ENCODE measurements at places on chromosomes 2 and 18.

DNA sequence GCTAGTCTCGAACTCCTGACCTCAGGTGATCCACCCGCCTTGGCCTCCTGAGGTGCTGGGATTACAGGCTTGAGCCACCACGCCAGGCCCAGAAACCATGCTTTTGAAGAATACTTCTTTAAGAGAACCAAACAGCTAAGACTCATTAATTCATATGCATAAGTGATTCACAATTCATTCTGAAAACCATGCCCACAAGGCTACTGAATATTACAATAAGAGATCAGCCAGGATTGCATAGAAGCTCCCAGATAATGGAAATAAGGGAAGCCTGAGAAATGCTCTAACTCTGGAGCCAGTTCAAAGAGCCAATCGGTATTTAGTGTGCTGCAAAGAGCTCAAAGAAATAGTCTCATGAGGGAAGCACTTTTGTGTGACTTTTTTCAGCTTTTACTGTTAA lies 2.4 kb downstream of the ZNF396 start:
- DNase-seq = no peak

- no peak for DNase-seq
These were observed 919 bp upstream of the SCN2A start for GRCh38 chr2:165238295-165238694.

- DNase-seq = peak; percentile 31
These were observed 48.1 kb downstream of the TIMM21 start for GRCh38 chr18:74196220-74197119.

DNA sequence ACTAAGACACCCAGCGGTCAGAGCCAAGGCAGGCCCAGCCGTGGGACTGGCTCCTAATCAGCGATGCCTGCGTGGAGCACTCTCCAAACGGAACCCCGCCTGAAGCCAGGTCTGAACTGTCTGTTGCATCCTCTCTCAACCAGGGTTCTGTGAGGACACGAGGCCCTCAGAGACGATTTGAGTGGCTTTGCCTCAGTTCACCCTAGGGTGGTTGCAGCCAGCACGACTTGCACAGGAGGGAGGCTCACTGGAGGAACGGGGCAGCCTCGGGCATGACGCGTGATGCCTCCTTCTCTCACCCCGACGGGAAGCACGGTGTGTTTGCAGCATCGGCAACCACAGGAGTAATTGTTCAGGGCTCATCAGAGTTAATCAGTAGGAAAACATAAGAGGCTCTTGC lies 336.4 kb downstream of the EIPR1 start:
- DNase-seq = no peak

DNA sequence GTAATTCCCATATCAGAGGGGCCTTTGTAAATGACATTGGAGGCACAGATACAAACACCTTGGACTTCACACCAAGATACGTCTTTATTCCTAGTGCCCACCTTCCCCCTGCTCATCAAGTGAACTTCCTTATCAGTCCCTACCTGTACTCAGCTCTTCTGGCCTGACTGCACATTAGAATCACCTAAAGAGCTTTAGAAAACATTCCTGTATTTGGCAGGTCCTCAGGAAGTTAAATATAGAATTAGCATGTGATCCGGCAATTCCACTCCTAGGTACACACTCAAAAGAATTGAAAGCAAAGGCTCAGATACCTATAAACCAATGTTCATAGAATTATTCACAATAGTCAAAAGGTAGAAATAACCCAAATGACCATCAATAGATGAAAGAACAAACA lies 46.6 kb downstream of the ALK start:
- no peak for DNase-seq

DNA sequence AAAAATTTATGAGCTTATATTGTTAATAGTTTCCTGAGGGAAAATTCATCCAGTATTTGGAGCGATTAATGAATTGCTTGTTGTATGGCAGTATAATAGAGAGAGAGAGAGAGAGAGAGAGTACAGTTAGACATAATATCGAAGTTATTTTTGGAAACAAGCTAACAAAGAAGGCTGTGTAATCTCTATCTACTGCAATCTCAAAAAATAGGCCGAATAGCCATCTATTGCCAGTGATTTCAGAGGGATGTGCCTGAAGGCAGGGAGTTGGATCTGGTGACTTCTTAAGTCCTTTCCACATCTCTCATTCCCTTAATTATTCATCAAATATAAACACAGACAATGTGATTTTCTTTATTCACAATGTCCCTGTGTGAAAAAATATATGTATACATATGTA lies 433.1 kb upstream of the RAB12 start:
- no peak for DNase-seq

- no peak for DNase-seq
These were observed 200.0 kb downstream of the GLI2 start for GRCh38 chr2:120935339-120936313.

GRCh38 chr2:157890969-157891642 lies 15.0 kb upstream of the ACVR1 start:
- DNase-seq = peak; percentile 50

GRCh38 chr2:98759827-98760625 lies 29.1 kb upstream of the MGAT4A start:
- DNase-seq = no peak

DNA sequence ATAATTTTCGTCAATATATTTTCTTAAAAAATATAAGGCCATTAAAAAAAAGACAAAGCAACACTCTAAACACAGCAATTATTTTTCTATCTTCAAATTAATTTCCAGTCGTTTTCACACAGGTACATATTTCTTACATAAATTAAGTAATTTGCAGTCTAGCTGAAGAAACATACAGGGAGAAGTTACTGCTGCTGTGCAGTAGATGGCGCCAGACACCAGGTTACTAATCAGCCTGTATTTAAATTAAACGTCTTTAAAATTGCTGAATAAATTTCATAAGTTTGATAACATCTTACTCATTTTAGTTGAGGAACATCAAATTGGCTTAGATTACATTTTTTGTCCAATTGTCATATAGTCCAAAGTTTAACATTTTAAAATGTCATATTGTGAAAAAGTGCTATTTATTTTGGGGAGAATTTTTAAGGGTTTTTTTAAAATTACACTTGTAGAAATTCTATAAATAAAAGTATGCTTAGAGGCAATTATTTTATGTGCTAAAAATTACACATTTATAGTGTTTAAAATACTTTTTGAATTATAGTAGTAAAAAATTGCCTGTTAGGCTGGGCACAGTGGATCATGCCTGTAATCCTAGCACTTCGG lies 88.4 kb downstream of the PMAIP1 start:
- no peak for DNase-seq

- DNase-seq = no peak
These were observed 155.1 kb upstream of the LMAN1 start for GRCh38 chr18:59514203-59514602.

GRCh38 chr2:15010346-15010745 lies 377.8 kb downstream of the LRATD1 start:
- DNase-seq = no peak

- DNase-seq = no peak
These were observed 113.0 kb downstream of the QPCT start for GRCh38 chr2:37457401-37457901.

GRCh38 chr2:51084750-51085149 lies 52.8 kb upstream of the NRXN1 start:
- no peak for DNase-seq

DNA sequence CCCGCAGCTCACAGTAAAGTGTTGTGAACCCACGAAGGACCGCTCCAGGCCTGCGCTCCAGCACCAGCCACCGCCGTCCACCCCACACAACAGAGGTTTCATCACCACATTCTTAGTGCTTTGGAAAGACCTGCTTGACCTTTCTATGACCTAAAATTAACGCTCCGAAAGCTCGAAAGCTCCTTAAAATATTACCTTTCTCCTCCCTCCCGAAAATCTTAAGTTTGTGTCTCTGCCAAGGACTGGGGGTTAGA lies 149.2 kb downstream of the TWIST2 start:
- DNase-seq = no peak

- DNase-seq = no peak
These were observed 319.4 kb upstream of the KCNH7 start for GRCh38 chr2:163157891-163158496.

DNA sequence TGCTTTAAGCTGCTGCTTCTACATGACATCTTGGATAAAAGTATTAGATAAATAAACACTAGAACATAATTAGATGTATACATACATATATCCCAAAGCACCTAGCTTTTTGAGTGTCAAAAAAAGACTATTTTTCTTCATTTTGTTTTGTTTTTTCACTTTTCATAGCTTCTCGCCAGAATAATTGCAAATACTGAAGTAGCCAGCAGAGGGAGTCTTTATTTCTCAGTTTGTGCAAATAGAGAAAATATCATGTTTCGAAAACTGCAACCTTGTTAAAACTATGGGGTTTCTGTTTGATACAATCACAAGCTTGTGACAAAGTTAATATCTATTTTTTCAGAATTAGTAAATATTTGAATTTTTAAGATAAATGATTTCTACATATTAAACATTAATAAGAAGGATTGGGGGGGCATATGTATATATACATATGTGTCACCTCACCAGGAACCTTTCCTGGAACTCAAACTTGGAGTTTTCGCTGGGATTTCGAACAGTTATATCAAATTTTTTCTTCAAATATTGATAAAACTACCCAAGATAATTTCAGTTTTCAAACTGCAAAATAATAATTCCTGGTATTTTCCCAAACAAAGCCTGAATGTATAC lies 61.0 kb downstream of the GRB14 start:
- peak; percentile 22 for DNase-seq

DNA sequence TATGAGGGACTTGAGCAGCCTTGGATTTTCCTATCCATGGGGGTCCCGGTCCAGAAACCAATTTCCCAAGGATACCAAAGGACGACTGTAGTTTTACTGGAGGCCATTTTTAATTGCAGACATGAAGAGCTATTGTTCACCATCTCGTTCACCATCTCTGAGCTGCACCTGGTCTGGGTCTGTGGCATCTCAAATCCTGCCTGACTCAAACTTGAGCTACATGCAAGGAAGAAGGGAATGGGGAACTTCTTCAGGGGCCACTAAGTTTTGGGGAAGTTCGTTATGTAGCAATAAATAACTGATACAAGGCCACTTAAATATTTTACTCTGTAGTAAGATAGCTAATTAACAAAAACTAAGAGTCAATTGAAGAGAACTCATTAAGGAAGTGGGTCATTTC lies 2.1 kb upstream of the SMCHD1 start:
- no peak for DNase-seq

GRCh38 chr2:125405816-125406215 lies 1250.1 kb upstream of the GYPC start:
- DNase-seq = no peak

DNA sequence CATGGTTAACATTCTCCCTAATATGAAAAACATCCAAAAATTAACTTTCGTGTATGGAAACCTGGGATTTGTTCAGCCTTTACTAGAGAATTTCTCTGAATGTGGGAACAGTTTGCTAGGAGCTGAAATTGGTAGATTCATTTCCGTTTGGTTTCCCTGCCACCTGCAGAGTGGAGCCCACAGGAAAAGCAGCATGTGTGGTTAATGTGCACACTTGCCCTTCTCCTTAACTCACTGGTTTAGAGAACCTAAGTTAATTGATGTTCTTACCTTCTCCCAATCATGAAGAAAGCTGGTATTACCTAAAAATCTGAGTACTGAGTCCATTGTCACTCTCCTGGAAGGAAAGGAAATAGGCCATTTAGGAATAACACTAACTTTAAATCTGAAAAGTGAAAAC lies 37.6 kb upstream of the ASXL3 start:
- no peak for DNase-seq

DNA sequence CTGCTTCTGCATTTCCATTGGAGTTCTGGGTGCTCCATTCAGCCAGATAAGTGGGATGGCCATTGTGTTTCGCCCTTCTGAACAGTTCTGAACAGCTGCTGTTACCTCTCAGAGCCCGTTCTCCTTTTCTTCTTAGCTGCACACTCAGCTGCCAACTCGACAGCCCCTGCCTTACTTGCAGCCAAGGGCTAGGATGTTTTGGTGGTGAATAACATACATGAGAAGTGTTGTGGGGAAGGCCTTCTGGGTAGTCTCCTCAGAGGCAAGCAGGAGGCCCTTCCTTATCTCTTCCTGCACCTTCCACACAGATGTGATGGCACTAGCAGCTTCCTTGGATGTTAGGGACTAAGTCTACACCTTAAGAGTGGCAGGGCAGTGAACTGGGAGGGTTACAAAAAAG lies 138.4 kb upstream of the NOSTRIN start:
- DNase-seq = no peak

DNA sequence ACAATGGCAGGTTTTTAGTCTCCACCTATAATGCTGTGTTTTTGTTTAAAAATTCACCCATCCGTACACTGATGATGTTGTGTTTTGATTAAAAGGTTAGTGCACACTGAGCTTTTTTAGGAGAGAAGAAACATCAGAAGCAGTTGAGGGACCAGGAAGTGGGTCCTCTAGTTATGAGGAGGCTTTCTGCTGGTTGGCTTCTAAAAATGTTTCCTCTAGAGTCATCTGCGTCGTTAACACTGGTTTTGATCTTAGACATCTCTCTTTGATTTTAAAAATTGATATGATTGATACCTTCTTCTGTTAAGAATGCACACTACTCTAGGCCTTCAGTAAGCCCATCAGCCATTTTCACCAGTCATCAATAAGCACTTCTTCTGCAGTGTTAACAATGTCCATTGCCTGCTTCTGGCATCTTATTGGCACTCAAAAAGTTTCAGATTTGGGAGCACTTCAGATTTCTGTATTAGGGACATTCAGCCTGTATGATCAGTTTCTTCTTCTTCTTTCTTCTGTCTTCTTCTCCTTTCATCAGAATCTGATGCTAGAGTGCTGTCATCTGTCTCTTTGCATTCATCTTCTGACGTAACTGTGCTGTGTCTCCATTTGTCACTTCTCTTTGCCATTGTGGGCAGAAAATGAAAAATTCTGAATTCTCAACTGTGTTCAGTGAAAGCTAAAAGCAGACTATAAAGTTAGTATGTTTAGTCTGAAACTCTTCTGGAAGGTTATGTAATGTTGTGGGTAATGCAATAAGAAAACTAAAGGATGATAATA lies 56.3 kb downstream of the PHLPP1 start:
- no peak for DNase-seq

DNA sequence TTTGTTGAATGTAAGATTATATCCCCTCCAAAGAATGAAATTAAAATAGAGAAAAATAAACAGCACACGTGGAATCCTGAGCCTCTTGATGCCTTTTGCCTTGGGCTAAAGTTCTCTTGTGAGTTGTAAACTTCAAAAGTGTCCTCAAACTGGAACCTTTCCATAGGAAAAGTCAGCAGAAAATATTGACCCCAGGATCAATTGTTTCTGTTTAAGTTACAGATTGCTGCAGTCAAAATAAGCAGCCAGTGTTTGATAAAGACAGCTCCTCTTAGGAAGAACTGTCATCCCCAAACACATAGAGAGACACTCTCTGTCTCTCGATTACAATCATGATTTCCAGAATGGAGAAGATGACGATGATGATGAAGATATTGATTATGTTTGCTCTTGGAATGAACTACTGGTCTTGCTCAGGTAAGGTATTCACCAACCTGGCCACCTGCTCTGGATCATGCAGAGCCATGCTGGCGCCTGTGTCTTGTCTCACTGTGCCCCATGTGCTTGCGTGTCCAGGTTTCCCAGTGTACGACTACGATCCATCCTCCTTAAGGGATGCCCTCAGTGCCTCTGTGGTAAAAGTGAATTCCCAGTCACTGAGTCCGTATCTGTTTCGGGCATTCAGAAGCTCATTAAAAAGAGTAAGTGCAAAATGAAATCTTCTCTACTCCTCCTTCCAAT lies at the start of gene SPP2:
TSS of gene SPP2 (plus strand) at position 248 of the 681 bp plus-strand sequence. CDS start at position 333, 85 bp downstream.
- DNase-seq = no peak

GRCh38 chr2:44975571-44976450 lies 33.4 kb downstream of the SIX2 start:
- no peak for DNase-seq
